Left lobe of liver (tissue), 2 donors: ENCODE measurements at places on chromosomes 13 and 19. TPM values are rescaled to one million over a fixed set of nuclear protein-coding genes. Genes with fewer than 3 reads are reported as not detected.

The HIPK4 gene
- total RNA-seq = not detected

The FFAR3 gene
- total RNA-seq = not detected

The TINCR gene
- not detected for total RNA-seq

The SEMA6B gene
- total RNA-seq = 1.8 TPM

The KLK5 gene
- total RNA-seq = not detected

The U2AF2 gene
- total RNA-seq = 61.7 TPM

The ZNF20 gene
- total RNA-seq = 0.65 TPM

The INAFM1 gene
- total RNA-seq = 5.6 TPM

The ICAM3 gene
- total RNA-seq = 38.6 TPM

The PLPPR2 gene
- total RNA-seq = 8.8 TPM

The ISYNA1 gene
- 10.2 TPM for total RNA-seq

The DMKN gene
- 2.0 TPM for total RNA-seq

The UBL3 gene
- total RNA-seq = 21.8 TPM

The ZNF382 gene
- 1.1 TPM for total RNA-seq

The ZNF844 gene
- total RNA-seq = 2.7 TPM

The RNF113B gene
- total RNA-seq = not detected

The ZNF83 gene
- 3.4 TPM for total RNA-seq

The ZNF709 gene
- 0.65 TPM for total RNA-seq

The METTL21C gene
- total RNA-seq = not detected

The GZMM gene
- total RNA-seq = 0.33 TPM

The GRAMD1A gene
- 17.8 TPM for total RNA-seq
